ENCODE measurements at places on chromosomes 3 and 15.

DNA sequence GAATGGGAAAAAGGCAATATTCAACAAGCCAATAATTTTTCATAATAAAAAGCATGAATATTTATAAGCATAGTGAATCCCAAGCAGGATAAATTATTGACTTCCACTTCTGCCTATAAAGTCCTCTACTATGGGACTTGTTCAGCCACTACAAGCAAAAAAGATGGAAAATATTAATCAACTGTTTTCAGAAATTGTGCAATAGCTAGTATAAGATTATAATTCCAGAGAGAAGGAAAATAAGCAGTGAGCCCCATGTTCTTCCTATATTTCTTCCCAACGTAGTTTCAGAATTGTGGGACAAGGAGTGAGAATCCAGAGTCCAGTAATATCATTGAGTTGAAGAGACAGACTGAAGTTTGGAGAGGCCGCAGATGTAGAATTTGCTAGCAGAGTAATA is 24.3 kb downstream of the SGO1 start:
- DNase-seq: no peak

- no peak for DNase-seq
These were observed 8.7 kb downstream of the CD86 start for GRCh38 chr3:122063908-122064307.

- DNase-seq: no peak
These were observed 43.9 kb downstream of the GABRA5 start for GRCh38 chr15:26910715-26911114.

GRCh38 chr15:73569361-73569760 is 63.8 kb downstream of the NPTN start:
- no peak for DNase-seq

GRCh38 chr3:154111365-154111935 is 9.7 kb upstream of the ARHGEF26 start:
- DNase-seq: no peak

DNA sequence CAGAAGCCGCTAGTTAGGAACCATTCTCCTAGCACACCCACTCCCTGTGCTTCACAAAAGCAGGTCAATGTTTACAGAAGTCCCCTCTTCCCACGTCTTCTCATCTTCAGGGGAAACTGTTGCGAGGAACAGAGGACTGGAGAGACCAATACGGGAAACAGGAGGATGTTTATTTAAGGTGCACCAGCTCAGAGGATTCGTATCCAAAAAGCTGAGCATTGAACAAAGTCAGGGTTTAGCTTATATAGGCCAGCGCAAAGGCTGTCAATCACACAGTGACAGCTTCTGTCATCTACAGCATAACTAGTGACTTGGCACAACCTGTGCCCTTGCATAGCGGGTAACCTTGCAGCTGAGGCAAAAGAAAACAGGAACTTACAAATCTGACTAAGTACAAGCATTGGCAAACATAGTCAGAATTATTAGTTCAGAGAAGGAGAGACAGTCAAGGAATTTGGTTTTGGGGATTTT is 61.3 kb downstream of the ZDHHC19 start:
- no peak for DNase-seq

Measured in KG1 (cell line).